ENCODE measurements at places on chromosomes 4 and X.

GRCh38 chr4:154485127-154485773 is 6.3 kb downstream of the DCHS2 start:
- no peak for DNase-seq

- no peak for DNase-seq
Observed at GRCh38 chrX:357035-357692, 29.5 kb downstream of the PPP2R3B start.

GRCh38 chr4:92406488-92406887 is 102.7 kb downstream of the GRID2 start:
- DNase-seq = no peak

DNA sequence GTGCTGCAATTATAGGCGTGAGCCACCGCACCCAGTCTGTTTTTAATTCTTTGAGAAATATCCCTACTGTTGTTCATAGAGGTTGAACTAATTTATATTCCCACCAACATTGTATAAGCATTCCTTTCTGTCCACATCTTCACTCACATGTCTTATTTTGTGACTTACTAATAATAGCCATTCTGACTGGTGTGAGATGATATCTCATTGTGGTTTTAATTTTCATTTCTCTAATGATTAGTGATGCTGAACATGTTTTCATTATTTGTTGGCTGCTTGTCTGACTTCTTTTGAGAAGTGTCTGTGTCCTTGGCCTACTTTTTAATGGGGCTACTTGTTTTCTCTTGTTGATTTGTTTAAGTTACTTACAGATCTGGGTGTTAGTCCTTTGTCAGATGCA is 310.9 kb upstream of the MAOA start:
- no peak for DNase-seq

DNA sequence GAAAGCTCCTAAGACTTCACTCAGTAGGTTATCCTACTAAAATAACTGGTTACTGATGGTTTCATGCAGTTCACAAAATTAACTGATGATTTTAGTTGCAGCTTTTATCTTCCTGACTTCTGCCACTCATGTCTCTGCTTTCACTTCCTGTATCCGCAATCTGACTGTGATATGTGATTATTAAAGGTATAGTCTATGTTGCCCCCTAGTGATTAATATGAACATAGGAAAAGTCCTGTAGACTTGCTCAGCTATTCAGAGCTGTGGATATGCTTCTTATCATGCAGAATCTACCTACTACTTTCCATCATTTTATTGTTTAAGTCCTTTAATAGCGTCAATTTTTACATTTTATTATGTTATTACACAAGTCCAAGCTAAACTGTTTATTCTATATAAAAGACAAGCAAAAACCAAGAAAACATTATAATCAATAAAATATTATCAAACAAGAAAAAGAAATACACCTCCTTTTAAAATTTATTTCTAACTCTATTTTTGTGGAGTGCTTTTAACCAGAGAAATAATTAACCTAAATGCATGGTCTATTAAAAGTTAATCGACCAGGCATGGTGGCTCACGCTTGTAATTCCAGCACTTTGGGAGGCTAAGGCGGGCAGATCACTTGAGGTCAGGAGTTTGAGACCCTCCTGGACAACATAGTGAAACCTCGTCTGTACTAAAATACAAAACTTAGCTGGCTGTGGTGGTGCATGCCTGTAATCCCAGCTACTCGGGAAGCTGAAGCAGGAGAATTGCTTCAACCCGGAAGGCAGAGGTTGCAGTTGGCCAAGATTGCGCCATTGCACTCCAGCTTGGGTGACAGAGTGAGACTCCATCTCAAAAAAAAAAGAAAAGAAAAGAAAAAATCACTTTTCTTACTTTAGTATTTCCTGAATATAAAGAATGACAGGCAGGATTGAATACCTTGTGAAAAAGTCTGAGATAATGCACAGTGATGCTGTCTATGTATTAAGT is 40.4 kb upstream of the TLR2 start:
- DNase-seq = no peak

DNA sequence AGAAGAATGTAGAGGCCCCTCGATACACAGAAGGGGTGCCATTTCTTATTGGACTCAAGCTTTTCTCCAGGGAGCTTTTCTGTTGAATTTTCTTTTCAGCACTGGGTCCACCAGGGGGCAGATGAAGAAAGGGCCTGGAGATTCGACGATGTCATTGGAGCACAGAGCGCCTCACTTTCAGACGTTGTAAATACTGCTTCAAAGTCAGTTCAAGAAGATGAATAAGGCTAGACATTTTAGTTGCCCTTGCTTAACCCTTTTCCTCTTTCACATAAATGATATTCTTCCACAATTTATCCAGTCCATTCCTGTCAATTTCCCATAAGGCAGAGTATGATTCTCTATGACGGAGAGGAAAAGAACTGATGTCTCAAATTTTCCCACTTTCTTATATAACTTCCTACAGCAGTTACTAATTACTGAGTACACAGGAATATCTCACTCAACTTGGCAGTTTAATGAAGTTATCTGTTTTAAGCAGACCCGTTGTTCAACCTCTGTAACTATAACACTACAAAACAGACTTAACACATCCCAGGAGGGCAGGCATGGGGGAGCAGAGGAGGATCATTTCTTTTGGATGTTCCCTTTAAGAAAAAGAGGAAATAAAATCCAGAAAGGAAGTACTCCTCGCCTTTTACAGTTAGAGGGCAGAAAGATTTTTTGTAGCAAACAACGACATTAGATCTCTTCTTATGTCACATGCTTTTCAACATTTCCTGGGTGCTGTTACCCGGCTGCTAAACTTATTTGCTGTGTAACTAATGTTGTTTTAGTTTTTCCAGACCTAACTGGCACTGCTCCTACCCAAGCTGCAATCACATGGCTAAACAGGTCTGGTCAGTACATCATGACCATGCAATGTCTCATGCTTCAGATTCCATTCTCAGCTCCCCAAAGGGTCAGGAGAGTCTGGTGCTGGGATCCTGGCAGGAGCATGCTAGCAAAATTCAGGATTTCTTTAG is 12.2 kb upstream of the CENPU start:
- peak; percentile 79 for DNase-seq

DNA sequence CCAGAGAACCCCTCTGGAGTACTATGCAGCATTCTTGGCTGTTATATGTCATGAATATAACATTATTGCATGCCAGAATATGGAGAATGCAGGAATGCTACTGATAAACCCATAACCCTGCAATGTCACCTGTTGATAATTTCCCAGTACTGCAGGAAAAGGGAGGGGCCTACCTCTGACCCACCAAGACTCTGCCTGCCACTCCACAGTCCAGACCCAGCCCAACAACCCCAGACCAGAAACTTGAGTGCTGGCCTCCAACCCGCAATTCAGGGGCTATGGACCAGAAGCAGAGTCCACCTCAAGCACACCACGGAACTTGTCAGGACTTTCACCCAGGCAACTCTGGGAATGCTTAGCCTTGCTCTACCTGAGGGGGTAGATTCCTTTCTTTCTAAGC is 92.9 kb upstream of the WDR44 start:
- no peak for DNase-seq

GRCh38 chrX:69951753-69952152 is 98.0 kb downstream of the AWAT2 start:
- no peak for DNase-seq

DNA sequence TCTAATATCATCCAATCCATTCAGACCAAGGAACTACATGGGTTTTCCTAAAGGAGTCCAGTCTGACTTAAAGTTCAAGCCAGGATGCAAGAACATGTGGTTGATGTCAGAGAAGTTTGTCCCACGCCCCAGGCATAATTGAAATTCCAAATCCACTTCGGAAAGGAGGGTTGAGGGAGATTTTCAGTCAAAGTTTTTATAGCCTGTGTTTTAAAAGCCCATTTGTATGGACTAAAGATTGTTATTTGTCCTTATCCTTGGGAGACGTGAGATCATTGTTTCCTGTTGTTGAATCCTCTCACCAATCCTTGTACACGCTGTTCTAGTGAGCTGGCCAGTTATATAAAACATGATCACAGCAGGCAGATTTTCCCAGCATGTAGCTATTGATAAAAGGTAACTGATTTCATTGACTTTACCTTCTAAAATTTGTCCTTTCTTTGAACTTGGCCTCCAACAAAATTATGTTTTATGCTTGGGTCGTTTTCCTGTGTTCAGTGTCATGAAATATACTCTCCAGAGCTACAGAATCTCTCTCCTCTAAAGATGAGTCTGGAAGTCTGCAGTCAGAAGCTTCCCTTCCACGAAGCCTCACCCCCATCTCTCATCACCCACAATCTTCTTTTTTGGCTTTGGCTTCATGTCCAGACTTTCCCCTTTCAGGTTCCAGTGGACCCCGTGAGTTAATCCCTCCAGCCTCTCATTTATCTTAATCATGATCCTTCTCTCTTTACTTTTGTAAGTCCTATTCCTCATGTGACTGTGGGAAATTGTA is 92.9 kb downstream of the ATP10D start:
- DNase-seq = no peak
